ENCODE measurements at places on chromosomes 6 and 20.

DNA sequence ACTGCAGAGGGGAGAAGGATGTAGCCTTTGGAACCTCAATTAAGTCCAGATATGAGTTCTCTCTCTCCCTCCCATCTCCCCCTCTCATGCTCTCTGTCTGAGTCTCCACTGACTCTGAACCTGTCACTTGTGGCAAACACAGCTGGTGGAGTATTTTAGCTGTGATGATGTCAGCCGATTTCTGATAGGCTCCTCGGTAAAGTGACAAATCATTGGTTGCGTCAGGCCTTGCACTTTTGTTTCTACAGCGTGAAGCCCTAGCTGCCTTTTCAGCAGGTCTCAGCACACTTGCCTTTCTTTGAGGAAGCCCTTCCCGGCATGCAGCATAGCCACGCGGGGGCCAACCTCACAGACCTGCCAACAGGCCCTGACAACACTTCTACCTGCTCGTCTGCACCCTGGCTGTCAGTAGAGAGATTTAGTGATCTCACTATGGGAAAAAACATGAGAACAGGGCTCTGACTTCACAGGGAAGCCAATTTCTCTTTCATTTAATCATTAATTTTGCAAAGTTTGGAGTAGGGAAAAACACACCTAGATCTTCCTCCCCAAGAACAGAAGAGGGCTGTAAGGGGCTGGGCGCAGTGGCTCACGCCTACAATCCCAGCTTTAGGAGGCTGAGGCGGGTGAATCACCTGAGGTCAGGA lies 84.4 kb downstream of the GMPR start:
- DNase-seq, result peak; percentile 87

DNA sequence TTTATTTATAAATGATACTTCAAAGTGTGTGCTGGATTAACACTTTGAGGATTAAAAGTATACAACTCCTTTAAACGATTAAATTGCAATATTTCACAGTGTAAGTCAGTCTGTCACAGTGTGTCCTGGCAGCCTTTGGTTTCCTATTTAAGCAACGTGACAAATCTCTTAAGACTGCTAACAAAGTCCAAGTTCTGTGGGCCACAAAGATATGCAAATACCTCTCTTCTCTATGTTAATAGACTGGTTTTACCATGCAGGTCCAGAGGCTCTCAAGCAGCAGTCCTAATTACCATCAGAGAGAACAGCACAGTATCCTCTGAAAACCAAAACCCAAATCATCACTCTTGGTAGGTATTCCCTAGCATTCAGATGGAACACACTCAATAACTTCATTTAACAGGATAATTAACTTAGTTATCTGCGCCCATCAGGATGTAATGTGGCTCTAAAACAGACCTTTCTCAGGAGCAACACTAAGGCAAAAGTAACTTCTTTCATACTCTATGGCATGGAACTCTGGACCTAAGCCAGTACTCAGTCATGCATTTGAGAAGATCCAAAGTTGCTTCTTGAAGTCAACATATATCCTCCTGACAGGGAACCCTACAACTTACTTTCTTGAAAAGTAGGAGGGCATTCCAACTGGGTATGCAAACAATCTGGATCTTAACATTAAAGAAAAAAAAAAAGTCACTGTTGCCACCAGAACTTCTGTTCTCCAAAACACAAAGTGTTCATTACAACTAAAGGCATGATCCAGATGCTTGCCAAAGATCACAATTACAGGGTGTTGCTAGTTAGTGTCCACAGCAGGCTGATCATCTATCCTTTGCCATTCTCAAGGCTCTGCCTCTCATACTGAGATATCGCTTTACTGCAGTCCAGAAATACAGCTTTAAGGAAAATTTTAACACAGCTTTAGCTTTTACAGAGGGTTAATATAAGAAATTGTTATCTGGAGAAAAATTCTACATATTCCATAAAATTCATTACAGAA lies 53.2 kb downstream of the MAN1A1 start:
- no peak for DNase-seq

GRCh38 chr20:17856837-17857605 lies 111.6 kb downstream of the SNX5 start:
- no peak for DNase-seq

- DNase-seq, result no peak
Measured at GRCh38 chr6:148819852-148820251, 73.0 kb downstream of the UST start.

DNA sequence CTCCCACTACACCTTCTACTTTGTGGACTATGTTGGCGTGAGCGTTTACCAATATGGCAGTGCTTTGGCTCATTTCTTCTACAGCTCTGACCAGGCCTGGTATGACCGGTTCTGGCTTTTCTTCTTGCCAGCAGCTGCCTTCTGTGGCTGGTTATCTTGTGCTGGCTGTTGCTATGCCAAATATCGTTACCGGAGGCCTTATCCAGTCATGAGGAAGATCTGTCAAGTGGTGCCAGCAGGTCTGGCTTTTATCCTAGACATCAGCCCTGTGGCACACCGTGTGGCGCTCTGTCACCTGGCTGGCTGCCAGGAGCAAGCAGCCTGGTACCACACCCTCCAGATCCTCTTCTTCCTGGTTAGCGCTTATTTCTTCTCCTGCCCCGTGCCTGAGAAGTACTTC lies 16.5 kb upstream of the EFHC1 start:
- DNase-seq, result no peak

GRCh38 chr6:39309942-39310531 lies 4.2 kb downstream of the KCNK17 start:
- peak; percentile 84 for DNase-seq

DNA sequence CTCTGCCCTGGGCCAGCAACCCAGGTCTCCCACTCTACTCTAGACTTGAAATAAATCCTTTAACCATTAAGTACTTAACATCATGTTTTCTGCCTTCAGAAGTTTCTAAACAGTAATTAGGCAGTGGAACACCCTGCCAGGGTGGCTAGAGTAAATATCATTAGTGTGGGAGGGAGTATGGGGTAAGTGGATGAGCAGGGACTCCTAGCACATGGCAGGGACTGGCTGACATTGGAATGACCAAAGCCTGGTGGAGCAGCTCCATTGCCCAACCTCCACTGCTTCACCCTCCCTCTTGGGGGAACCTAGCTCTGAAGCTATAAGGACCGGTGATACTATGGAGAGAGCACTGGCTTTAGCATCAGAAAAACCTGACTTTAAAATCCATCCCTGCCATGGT lies 167.1 kb downstream of the MAFB start:
- DNase-seq, result no peak

DNA sequence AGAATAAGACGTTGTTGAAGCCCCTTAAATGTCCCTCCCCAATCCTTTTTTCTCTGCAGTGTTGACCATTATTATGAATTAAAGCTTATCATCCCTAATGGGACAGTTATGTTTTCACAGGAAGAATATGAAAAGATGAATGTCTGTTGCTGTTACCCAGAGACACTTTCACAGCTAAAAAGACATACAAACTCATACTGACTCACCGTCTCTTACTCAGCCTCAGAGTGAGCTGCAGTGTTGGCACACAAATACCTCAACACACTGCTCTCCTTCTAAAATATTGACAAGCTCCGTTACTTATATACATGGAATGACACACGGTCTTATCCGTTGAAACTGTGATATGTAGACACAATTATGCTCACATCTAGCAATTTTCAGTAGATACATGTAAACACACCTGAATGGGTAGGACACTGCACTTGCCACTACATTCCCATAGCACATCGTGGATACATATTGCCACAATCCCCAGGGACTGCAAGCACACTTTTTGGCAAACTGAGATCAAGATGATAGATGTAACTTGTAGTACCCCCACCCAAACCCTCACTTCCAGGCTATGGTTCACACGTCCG lies 9.6 kb upstream of the SAPCD1 start:
- DNase-seq, result no peak

- DNase-seq, result no peak
Measured at GRCh38 chr6:2029952-2030351, 215.5 kb downstream of the GMDS start.

GRCh38 chr20:51731731-51732095 lies 36.5 kb downstream of the ATP9A start:
- DNase-seq, result no peak

- no peak for DNase-seq
Measured at GRCh38 chr20:11018668-11019170, 344.9 kb upstream of the JAG1 start.

GRCh38 chr6:49923826-49924225 lies 40.1 kb downstream of the DEFB114 start:
- DNase-seq, result no peak

GRCh38 chr6:7731294-7731693 lies 5.4 kb downstream of the BMP6 start:
- no peak for DNase-seq

- no peak for DNase-seq
Measured at GRCh38 chr20:58824843-58825242, 25.9 kb downstream of the GNAS-AS1 start.

GRCh38 chr6:339480-339879 lies 47.2 kb downstream of the DUSP22 start:
- DNase-seq, result no peak

DNA sequence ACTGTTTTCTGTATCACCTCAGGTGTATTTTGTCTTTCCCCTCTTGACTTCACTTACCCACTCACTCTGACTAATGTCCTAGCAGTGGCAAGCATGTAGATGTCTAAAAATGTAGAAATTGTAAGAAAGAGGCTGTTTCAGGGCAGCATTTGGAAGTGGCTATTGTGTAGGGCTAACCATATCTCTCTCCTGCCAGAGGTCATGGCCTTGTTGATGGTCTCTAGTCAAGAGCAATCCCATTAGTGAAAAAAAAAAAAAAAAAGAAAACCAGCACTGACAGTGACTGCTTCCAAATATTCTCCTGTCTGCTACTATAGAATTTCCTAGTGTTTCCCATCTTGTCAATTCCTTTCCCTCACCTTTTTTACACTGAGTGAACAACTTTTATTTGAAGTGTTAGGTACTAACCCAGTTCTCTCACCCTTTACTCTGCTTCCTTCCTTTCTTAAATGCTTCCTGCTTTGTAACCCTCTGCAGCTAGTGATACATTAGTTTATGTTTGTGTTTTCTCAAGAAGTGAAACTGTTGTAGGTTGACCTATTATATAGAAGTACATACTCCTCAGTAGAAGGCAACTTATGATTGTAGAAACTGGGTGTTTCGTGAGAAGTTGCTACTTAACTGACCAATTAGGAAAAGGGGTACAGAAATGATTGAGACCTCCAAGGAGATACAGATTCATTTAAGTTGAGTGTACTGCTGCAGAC lies 174.1 kb upstream of the PTPRK start:
- no peak for DNase-seq

DNA sequence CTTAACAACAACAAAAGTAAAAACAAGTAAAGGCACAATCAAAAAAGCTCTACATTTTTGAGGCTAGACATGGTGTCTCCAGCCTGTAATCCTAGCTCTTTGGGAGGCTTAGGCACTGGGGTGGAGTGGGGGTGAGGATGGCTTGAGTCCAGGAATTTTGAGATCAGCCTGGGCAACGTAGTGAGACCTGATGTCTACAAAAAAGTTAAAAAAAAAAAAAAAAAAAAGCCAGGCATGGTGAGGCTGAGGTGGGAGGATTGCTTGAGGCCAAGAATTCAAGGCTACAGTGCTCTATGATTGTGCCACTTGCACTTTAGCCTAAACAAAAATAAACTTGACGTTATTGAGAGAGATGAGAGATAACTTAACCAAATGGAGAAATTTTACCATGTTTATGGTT lies 60.1 kb downstream of the QKI start:
- no peak for DNase-seq

All from GM20000 (cell line).